ENCODE measurements at places on chromosomes 7 and 10.

DNA sequence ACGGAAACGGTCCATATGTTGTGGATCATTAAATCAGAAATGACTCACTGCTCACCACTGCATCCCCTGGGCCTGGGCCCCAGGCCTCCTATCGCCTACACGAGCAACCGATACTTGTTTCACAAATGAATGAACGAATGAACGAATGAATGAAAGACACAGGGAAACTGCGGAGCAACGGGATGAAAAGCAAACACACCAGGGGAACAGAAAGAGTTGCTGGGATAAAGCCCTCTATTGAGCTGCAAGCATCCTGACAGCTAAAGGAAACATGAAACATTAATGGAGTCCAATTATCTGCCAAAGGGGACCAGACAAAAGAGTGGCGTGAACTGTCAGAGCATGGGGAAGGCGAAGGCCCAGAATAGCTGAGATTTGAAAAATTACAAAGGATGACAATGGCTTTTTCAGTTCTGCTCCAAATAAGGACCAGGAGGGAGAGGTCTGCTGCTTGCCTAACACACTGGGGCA, 92.1 kb downstream of the GRB10 start:
- DNase-seq, result no peak

DNA sequence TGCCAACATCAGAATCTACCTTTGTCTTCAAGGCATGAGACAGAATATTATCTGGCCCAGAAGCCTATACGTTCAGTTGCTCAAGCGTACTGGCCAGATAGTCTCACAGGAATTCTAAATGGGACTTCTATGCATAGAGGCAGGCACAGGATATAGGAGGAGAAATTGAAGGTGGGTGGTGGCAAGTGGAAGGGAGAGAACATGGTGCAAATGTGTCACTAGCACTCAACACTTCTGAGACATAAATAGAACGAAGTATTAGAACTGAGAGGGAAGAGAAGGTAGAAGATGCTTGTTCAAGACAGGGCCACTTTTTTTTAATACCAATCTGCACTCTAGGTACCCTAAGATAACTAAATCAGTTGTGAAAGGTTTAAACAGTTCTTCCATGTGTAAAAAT, 85.8 kb downstream of the TFPI2 start:
- no peak for DNase-seq

GRCh38 chr10:97099089-97099488, 86.7 kb downstream of the SLIT1 start:
- no peak for DNase-seq

GRCh38 chr7:70183278-70183677, 585.0 kb downstream of the AUTS2 start:
- no peak for DNase-seq

Data from stimulated activated naive CD8-positive, alpha-beta T cell treated with anti-CD3 and anti-CD28 coated beads, Interleukin-15, Interleukin-2, amounts not matched to agents 100 U/mL and 50 U/mL, for 24 hours (primary cell).